ENCODE measurements at places on chromosomes 2 and 18. TPM values are rescaled to one million over a fixed set of nuclear protein-coding genes. Genes with fewer than 3 reads are reported as not detected.

The PROKR1 gene
- not detected for total RNA-seq

The ICOS gene
- 0.09 TPM for total RNA-seq

The NPAS2 gene
- 8.0 TPM for total RNA-seq

The UNC80 gene
- total RNA-seq, result under 0.01 TPM

The MYO5B gene
- 5.4 TPM for total RNA-seq

DNA sequence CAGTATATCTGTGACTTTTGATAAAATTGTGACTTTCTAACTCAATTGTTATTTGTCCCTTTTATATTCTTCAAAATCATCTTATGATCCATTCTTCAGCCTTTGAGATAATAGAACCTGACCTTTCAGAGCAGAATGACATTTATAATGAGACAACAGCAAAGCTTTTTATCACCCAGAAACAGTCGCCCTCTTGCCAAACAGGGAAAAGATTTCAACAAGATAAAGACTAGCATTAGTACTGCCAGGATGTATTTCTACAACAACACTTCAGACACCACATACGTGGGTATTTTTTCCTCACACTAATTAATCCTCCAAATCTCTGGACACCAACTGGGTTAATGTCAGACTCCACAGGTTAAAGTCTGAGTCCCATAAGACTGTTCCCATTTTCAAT lies 249.0 kb downstream of the ZNF804A start:
- no peak for DNase-seq

GRCh38 chr18:2881088-2881839 lies 34.5 kb downstream of the EMILIN2 start:
- DNase-seq, result no peak

DNA sequence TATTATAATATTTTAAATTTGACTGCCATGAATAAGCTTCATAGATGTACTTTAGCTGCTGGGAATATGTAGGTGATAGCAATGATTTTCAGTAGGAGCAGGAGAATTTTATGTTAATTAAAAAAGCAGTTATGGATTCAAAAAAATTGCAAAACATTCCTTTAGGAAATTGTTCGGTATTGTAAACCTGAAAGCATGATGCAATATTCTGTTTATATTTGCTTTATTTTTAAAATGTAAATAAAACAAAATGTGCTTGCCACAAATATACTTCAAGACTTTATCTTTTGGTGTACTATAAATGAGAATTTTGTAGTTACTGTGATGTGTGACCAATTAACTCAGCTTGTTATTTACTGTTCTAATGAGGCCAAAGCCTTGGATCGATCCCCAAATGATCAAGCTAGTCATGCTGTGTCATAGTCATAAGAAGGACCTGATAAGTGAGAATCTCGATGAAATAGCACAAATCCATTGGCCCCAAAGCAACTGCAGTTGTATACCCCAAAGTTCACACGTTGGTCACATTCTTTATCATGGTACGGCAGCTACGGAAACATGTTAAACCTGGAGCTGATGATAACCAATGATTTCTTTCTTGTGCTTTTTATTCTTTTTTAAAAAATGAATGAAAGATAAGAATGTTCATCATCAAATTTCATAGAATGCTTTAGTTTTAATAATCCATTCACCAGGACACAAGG lies 23.6 kb upstream of the ATIC start:
- no peak for DNase-seq

GRCh38 chr2:187644981-187645380 lies 90.7 kb upstream of the TFPI start:
- DNase-seq, result no peak

DNA sequence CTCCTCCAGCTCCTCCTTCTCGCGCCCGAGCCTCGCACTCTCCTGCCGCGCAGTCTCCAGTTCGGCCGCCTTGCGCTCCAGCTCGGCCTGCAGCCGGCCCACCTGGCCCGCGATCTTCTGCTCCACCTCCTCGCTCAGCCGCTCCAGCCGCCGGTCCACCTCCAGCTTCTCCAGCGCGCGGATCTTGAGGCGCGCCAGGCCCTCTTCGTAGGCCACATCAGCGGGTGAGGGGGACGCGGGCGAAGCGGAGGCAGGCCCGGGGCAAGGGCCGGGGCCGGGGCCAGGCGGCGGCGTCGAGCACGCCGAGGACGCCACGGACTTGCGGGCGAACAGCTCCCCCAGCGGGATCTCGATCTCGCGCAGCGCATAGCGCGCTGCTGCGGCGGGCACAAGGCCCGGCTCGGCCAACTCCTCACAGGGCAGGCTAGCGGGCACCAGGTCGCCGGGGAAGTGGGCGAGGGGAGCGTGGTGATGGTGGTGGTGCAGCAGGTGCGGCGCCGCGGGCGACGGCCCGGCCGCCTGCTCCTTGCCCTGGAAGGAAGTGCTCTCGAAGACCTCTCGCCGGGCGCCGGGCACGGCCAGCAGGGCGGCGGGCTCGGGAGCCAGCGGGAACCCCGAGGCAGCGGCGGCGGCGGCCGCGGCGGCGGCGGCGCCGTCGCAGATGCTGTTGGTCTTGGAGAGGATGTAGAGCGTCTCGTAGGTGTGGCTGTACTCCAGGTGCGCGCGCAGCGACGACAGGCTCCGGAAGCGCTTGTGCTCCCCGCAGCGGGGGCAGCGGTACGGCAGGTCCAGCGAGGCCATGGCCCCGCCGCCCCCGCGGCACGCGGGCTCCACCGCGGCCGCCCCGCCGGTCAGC lies 15.2 kb downstream of the FBXO41 start:
- no peak for DNase-seq

- DNase-seq, result no peak
Observed at GRCh38 chr18:47970664-47971531, 40.4 kb upstream of the SMAD2 start.
